ENCODE measurements at places on chromosomes 4 and X.
A peak's percentile ranks its signal among the peaks of the same experiment; 100 is the strongest.

GRCh38 chr4:2296631-2297601, 35.0 kb upstream of the MXD4 start:
- no peak for DNase-seq

- no peak for DNase-seq
Observed at GRCh38 chr4:51906167-51906958, 63.4 kb downstream of the DCUN1D4 start.

DNA sequence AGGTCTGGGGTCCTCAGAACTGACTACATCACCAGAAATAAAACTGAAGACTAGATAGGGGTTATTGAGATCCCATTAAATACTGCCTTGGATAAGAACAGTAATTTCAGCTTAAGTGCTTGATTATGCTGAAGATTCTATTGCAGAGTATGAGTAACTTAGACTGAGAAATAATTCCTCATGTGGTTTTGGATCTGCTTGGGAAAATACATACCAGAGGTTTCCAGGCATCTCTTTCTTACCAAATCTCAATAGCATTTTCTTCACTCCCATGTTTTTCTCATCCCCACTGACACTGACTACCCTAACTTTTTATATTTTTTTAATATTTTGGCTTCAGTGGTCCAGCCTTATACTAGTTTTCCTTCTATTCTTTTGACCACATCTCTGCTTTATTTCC, 92.0 kb upstream of the TEX13D start:
- no peak for DNase-seq

DNA sequence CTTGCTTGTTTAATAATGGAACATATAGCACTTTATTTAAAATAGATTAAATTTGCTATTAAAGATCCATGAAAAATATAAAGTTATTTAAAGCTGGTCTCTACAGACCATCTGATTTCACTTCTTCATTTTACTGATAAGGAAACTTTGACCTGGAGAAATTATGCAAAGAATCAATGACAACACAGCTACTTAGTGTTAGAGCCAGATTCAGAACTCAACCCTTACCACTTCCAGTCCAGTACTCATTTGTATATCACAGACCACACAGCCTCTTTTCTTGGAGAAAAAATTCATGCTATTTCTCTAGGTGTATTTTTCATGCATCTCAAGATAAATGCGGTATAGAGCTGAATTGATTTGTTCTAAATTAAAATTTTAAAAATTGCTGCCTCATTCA, 34.0 kb downstream of the WDFY3 start:
- no peak for DNase-seq

- no peak for DNase-seq
Observed at GRCh38 chrX:3450881-3451570, 104.6 kb upstream of the MXRA5 start.

GRCh38 chr4:244471-244870, 60.8 kb downstream of the ZNF732 start:
- DNase-seq: peak; percentile 21

DNA sequence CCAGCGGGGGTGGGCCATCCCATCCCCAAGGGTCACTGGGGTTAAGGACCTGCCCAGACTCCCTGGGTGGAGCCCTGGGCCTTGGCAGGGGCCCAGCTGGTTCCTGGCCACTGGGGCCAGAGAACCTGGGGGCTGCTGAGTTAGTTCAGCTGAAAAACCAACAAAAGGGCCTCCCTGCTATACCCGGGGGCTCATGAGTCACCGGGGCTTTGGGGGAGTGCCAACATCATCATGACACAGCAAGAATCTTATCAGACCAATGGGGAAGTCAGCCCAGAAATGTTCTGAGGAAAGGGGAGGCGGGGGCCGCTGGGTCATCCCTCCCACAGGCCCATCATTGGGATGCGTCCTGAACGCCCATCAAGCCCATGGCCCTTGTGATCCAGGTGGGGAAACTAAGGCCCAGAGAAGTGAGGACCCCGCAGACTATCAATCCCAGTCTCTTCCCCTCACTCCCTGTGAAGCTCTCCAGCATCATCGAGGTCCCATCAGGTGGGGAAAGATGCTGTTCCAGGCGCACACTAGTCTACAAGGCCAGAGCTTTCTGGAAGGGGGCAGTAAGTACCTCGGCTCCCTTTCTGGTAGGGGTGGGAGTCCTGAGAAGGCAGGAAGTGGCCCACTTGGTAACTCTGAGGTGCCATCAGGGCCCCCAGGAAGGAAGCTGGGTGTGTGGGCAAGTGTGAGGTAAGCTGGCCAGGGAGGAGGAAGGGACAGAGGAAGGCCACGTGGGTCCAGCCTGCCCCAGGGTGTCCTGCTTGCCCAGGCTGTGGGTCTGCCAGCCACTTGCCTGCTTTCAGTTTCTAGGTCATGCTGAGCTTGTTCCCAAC, 4.5 kb downstream of the G6PD start:
- DNase-seq: peak; percentile 91

DNA sequence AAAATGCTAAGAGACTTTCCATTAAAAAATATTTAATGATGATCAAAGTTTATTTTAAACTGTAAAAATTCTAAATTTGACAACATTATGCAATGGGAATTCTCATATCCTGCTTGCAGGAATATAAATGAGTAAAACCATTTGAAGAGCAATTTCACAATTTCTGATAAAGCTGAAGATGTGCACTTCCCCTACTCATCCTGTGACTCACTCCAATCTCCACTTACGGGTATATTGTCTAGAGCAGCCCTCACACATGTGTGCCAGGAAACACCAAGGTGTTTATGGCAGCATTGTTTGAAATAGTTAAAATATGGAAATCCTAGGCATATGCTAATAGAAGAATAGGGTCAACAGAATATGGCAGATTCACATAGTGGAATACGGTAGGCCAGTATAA, 158.4 kb downstream of the PDHA2 start:
- peak; percentile 43 for DNase-seq

DNA sequence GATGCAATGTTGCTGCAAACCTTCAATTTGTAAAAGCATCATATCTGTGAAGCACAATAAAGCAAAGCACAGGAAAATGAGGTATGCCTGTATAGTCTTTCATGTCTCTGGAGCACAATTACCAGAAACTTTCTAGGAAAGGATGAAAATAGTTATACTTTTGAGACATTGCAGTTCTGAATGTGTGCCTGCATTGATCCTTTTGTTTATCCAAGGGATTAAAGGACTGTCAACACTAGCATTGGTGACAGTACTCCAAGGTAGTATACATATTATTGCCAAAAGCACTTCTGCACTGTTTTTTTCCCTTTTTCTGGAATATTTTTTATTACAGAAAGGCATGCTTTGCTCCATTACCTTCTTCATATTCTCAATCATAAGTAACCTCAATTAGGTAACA, 476.0 kb downstream of the GABRG1 start:
- DNase-seq: no peak

- DNase-seq: no peak
Observed at GRCh38 chrX:77174680-77175519, 272.3 kb upstream of the FGF16 start.

DNA sequence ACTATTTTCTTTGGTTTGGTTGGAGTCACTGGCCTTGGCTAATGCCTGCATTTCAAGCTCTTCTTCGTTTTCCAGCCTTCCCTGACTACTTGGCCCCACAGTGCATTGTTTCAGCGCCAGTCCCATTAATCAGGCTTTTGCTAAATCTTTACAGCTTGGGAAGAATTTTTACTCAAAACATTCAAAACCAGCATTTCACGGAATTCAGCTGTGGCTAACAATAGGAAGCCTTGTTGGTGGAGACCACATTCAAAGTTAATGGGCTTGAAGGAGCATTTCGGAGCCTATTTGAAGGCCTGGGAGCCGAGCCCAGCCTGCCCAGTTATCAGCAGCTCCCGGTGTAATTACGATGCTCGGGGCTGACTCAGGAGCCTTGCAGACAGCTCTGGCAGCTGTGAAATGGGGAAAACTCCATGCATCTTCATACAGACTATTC, 30.8 kb upstream of the VCX2 start:
- DNase-seq: peak; percentile 1

GRCh38 chrX:38513112-38513742, 48.1 kb upstream of the TSPAN7 start:
- no peak for DNase-seq

DNA sequence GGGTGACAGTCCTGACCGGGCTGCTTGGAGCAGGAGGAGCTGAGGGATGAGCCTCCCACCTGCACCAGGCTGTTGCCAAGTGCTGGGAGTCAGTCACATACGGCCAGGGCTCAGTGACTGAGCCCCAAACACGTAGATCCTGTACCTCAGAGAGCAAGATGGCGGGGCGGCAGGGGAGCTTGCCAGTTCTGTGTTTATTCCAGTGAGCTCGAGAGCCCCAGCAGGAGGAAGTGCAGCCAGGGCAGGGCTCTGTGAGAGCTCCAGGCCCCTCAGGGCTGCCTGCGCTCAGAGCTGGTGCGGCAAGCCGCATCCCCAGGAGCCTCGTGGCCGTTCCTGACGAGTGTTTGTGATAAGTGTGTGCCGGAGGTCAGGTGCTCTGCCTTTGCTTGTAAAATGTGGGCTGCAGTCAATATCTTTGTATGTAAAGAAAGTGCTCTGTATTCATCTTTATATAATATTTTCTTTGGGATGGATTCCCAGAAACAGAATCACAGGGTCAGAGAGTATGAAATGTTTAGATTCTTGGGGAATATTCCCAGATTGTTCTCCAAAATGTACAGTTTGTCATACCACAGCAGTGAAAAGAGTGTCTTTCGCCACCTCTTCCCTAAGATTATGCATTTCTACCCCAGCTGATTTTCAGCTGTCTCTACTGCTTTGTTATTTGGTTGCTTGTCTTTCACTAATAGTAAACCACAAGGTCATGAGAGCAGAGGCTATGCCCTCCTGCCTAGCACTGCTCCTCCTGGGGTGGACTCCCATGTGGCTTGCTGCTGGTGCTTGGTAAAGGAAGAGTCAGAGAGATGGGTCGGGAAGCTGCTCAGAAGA, 50.3 kb downstream of the NELFA start:
- DNase-seq: no peak

DNA sequence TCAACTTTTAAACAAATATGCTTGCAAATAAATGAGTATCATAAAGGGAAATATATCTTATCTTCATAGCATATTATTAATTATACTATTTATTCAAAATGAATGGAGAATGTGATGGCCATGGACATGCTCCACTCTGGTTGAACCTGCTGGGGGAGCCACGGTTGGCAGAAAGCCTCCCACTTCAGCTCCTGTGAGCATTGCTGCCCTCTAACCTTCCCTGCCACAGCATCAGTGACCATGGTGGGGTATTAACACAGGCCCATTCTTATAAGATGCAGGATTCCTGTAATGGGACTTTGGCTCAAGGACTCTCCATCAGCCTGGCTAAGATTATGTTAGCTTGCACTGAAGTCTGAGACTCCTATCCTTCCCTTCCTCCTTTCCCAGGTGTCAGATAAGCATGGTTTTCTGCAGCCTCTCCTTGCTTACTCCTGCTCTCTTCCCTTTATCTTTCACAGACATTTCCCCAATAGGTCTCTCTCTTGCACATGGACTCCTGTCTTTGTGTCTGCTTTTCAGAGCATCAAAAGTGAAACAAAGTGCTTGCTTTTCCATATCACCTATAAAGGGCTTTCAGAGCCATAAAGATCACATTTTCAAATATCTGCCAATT, 4.9 kb upstream of the ABRAXAS1 start:
- DNase-seq: no peak

- DNase-seq: no peak
Observed at GRCh38 chrX:115266300-115266699, 23.2 kb upstream of the LUZP4 start.

DNA sequence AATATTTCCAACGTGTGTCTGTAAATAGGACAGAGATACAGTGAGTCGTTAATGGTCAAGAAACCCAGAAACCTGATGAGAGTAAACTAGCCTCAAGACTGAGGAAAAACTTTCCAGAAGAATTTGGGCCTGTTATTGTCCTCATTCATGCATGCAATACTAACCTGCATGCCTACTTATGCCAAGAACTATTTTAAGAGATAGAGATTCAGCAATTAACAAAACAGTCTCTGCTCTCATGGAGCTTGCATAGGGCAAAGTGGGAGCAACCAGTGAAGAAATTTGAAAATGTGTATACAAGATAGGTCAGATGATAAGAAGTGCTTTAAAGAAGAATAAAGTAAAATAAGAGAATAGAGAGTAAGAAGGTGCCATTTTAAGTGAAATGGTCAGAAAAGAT, 66.1 kb upstream of the FRG1 start:
- DNase-seq: no peak

DNA sequence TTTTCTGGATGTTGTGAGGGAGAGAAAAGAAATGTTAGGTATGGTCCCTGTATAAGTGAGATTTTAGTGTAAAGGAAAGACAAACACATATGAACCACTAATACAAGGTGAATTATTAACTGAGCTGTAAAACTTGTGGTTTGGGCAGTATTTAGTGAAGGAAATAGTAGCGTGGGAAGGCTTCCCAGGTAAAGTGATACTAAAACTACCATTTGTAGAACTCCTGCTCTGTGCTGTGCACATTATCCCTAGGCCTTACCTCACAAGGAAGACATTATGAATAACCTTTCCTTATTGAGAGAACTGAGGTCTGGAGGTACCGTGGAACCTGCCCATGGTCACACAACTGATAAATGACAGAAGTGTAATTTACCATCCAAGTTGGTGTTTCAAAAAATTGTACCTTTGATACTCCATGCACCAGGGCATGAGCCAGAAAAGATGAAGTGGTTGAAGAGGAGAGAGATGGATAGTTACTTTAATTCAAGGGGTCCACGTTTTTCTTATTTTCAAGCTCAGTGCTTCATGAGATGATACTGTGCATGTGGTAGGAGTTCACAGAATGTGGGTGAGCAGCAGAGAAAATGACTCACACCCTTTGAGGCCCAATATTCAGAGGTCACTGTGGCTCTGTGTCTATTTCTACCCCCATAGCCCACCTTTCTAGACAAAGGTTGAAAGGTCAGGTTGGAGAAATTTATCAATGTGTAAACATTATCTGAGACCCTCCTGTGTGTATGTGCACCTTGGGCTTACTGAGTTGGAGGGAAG, 2.6 kb upstream of the VSIG4 start:
- DNase-seq: no peak

- DNase-seq: peak; percentile 0
Observed at GRCh38 chrX:32137525-32137924, 1065.7 kb upstream of the FTHL17 start.

- peak; percentile 73 for DNase-seq
Observed at GRCh38 chr4:121034017-121034416, 38.3 kb downstream of the NDNF start.

- peak; percentile 47 for DNase-seq
Observed at GRCh38 chr4:150583287-150584110, 1.5 kb downstream of the MAB21L2 start.

- DNase-seq: no peak
Observed at GRCh38 chr4:169269916-169270809, 593 bp downstream of the SH3RF1 start.

GRCh38 chrX:24465532-24465865, 413 bp downstream of the PDK3 start:
- DNase-seq: no peak

DNA sequence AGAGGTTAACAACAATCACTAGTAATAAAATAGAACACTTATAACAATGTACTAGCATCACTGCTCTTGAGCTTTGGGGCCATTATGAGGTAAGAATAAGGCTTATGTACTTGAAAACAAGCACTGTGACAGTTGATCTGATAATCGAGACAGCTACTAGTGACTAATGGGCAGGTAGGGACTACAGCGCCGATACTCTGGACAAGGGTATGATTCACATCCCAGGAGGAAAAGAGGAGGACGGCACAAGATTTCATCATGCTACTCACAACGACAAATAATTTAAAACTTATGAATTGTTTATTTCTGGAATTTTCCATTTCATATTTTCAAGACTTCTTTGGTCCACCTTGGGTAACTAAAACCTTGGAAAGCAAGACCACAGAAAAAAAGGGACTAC, 62.3 kb downstream of the FAM184B start:
- no peak for DNase-seq

All from choroid plexus epithelial cell (primary cell).